RCC 7860 (cell line): ENCODE measurements at places on chromosomes 3 and 15.

DNA sequence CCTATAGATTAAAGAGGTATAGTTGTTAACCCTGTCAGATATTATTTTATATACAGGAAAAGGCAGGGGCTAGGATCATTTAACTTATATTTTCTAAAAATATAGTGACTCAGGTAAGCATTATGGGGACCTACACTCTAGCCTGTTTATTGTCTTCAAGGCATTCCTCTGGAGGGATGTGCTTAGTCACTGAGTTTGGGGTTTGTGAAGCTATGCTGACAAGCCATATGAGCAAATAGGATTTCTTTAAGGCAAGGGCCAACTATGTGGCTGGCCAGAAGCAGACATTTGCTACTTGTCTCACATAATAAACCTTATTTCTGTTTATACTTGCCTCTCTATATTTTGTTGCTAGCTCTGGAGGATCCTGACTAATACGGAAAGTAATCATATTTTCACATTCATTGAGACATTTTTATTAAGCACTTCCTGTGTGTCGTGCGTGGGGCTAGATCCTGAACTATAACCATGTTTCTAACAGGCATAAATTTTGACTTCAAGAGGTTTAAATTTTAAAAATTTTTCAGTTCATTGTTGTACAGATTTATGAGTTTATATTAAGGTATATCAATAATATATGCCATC, 153.4 kb downstream of the OTOL1 start:
- no peak for DNase-seq

- no peak for DNase-seq
These were observed 44.0 kb downstream of the KLF15 start for GRCh38 chr3:126313166-126313565.

DNA sequence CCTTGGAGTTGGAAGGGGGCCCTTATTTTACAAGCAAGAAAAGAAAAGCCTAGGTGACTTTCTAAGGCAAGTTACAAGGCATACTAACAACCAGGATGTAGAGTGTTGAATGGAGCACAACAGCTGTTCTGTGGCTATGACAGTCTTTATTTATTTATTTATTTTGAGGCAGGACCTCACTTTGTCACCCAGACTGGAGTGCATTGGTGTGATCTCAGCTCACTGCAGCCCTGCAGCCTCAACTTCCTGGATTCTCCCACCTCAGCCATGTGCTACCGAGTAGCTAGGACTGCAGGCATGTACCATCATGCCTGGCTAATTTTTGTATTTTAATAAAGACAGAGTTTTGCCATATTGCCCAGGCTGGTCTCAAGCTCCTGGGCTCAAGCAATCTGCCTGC, 973.4 kb downstream of the ROBO1 start:
- no peak for DNase-seq

GRCh38 chr3:129648391-129648790, 41.9 kb upstream of the PLXND1 start:
- no peak for DNase-seq

DNA sequence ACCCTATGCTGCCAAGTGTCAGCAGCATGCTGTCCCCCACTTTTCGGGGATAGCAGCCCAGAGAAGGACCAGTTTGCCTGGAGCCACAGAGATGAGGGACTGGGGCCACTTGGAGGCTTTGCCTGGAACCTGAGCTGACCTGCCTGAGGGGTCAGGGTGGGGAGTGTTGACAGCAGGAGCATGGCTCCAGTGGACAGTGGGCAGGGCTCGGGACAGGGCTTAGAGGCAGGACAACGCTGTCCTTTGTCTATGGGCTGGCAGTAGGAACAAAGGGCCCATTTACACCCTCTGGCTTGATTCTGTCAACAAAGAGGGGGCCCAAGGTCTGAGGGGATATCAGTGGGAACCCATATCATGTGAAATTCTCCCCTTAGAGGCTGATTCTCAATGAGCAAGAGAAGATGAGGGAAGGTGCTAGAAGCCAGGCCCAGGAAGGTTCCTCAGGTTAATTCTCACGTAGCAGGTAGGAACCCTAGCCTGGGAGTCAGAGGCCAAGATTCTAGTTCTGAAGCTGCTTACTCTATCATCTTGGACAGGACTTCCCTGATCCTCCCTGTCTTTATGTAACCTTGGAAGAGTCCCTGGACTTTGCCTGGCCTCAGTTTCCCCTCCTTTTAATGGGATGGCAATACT, 29.7 kb upstream of the HHATL start:
- DNase-seq = no peak

DNA sequence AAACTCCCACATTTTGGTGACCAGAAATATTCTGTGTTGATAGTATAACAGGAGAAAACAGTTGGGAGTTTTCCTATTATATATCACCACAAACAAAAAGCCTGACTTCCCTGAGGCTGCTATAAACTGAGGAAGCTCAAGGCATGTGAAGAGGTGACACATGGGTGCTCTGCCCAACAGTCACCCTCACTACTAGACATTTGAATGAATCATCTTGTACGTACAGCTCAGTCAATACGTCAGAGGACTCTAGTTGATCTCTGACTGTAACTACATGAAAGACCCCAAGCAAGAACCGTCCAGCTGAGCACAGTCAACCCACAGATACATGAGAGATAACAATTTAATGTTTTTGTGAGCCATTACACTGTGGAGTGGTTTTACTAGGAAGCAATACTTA, 338.3 kb upstream of the ATP11B start:
- no peak for DNase-seq

DNA sequence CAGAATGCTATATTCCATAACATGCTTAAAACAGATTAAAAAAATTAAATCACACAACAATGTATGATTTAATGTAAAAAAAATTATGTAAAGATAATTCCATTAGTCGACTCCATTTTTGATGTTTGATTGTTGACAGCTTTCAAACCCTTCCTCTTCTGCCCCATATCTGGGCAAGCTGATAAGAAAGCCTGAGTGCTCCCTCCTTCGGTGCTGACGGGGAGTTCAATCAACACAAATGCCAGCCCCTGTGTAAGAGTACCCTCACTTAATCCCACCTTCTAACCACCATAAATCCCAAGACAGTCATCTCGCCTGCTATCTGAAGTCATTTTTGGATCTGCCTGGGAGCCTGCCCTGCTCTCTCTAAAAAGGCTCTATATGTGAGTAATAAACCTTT, 59.8 kb upstream of the IP6K2 start:
- no peak for DNase-seq
